EL (cell line): ENCODE measurements at places on chromosomes 2 and 18.

- DNase-seq, result no peak
Observed at GRCh38 chr2:135255208-135255607, 203.1 kb downstream of the RAB3GAP1 start.

GRCh38 chr2:217846321-217846743 is 156.5 kb downstream of the TNS1 start:
- no peak for DNase-seq

DNA sequence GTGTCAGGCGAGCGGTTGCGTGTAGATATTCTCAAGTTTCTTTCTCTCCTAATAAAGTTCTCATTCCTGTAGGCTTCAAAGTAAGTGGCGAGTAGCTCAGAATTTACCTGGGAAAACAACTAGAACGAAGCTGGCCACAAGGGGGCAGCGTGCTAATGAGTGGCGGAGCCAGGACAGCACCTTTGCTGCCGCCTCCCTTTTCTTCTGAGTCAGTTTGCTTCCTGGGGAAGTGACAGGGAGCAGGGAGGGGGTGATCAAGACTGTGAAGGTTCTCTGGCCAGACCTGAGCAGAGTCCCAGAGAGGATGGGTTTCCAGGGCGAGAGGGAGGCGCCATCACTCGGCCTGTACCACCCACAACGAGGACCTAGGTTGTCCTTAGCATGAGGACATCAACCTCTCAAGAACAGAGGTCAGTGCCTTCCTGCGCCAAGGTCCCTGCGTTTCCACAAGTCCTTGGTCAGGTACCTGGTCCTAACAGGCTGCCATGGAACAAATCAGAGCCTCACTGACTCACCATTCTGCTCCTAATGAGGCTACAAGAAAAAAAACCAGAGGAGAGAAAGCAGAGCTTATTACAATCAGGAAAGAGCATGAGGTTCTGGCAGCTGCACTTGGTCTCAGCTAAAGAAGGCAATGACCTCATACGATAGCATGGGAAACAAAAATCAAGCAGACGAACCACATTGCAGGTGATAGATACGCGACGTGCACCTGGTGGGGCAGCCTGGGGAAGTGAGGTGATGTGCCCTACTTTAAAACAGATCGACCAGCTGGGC is 98.7 kb downstream of the PLB1 start:
- peak; percentile 77 for DNase-seq

- no peak for DNase-seq
Observed at GRCh38 chr2:75074228-75074627, 115.8 kb downstream of the POLE4 start.

DNA sequence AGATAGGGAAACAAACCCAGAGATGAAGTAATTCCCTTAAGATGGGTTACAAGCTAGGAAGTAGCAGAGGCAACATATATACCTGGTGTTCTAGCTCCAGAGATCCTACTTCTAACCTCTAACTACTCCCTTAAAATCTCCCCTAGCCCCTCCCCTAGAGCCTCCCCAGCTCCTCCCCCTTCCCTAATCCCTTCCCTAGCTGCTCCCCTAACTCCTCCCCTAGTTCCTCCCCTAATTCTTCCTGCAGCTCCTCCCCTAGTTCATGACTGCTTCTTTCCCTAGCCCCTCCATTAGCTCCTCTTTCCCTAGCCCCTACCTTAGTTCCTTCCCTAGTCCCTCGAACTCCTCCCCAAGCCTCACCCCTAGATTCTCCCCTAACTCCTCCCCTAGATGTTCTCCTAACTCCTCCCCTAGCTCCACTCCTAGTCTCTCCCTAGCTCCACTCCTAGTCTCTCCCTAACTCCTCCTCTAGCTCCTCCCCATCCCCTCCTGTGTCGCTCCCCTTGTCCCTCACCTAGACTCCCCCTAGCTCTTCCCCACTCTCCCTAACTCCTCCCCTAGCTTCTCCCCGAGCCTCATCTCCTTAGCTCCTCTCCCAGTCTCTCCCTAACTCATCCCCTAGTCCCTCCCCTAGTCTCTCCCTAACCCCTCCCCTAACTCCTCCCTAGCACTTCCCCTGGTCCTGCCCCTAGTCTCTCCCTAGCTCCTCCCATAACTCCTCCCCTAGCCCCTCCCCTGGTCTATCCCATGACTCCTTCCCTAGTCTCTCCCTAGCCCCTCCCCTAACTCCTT is 108.9 kb downstream of the CD226 start:
- peak; percentile 54 for DNase-seq

DNA sequence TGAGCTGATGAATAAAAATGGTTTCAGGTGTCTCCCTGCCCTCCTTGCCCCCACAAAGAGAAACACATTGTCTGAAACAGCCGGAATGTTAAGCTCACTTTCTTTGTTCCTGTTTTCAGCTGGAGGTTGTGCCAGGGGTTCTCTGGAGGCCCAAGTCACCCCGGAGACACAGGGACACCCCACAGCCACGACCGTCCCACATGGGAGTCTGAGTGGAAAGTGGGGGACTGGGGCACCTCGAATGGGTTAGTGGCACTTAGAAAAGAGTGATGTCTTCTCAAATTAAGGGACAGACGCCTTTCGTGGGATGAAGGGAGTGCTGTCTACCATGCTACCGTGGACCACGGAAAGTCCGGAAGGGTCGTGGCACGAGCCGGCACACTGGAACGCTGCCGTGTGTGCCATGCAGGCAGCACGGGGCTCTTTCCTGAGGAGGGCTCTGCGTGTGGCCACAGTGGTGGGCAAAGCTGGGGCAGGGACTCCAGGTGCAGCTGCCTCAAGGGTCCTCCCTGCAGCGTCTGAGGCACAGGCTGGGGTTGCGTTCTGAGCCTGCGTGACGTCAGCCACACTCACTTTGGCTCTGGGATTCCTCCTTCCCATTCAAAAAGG is 39.4 kb upstream of the CTDP1 start:
- no peak for DNase-seq

DNA sequence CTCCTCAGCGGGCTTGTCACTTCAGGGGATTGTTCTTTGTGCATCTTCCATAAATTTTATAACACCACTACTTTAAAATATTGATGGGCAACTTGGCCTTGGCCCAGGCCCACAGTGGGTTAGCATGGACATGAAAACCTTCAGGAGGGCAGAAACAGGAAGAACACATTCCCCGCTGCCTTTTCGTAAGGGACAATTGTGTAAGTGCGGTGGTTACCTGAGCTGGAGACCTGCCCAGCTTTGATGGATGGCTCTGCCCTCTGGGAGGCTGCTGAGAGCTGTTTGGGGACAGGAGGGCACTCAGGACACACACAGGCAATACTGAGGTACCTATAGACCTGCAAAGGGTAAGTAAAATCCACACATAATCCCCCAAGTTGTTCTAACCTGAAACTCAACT is 46.8 kb downstream of the FECH start:
- DNase-seq, result no peak

- no peak for DNase-seq
Observed at GRCh38 chr2:133675-134593, 87.6 kb upstream of the FAM110C start.

GRCh38 chr2:230423851-230424458 is 8.0 kb downstream of the SP100 start:
- DNase-seq, result no peak

DNA sequence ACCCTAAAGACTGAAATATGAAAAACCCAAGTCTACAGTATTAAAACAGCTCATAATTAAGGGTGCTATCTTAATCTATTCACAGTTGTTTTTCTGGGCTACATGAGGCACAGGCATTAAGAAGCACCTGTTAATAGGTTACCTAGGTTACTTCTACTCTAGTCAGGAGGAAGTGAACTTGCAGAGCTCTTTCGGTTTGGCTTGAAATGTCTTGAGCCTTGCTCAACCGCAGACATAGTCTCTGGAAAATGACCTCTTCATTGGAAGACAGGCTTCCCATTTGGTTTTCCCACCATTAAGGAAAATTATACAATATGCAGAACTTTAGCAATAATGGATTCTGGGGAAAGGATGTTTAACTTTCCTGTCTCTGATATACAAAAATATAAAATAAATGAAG is 142.3 kb upstream of the KCNJ3 start:
- no peak for DNase-seq

DNA sequence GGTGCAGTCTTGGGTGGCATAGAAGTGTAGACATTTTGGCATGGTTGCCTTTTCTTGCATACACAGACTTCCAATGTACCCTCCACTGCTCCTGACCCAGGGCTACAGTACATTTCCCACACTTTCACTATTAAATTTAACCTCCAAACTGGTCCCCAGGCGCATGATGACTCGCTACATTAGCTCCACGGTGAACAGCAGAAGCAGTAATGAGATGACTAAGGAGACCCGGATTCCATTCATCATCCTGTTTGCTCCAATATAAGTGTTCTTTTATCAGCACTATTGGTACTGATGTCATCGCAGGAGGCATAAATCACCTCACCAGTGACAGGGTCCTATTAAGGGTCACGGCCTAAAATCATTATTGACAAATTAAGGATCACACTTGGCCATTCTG is 316.5 kb downstream of the EN1 start:
- DNase-seq, result peak; percentile 2

DNA sequence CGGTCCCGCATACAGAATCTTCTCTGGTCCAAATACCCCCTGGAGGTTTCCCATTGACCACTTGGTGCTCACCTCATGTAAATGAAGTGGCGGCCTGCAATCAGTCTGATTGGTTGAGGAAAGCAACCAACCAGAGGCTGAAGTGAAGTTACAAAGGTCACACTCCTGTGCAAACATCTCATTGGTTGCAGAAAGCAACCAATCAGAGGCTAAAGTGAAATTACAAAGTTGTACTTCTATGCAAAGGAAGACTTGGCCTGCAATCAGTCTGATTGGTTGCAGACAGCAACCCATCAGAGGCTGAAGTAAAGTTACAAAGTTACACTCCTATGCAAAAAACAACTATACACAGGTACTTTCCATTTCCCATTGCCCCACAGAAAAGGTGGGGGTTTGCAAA is 2.5 kb upstream of the SP100 start:
- no peak for DNase-seq

DNA sequence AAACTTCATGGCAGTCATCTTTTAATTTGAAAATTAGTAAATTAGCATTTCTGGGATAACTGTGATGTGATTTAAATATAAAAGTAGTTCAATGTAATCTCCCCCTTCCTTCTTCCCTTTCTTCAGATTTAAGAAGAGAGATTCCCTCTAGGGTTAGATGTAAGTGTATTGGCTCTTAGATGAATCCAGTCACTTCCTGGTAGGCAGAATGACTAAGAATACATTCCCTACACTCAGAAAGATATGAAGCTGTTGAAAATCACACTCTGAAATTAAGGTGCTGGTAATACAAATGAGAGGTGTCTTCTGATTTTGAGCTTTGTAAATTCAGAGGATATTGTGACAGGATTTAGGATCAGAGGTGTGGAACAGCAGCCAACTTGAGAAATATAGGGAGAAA is 71.6 kb downstream of the TDRD15 start:
- no peak for DNase-seq

- DNase-seq, result no peak
Observed at GRCh38 chr2:231370429-231370748, 25.1 kb upstream of the B3GNT7 start.
